ENCODE measurements at places on chromosomes 11 and 22.

DNA sequence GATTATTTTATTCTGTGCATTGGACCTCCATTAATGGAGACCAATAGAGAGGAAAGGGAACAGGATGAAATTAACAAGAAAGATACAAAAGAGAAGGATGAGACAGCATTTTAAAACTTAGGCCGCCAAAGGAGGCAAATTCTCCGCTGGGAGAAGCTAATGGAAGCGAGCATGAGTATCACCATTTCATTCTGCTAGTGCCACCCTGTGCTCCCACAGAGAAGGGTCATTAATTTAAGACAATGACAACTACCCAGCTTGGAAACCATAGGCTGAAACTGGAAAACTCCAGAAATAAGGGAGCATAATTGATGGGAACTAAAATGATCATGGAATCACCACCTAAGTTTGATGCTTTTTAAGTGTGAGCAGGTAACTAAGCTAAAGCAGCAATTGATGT lies 69.2 kb downstream of the SLC36A4 start:
- DNase-seq, result no peak

GRCh38 chr11:94581926-94582325 lies 14.8 kb downstream of the PIWIL4 start:
- no peak for DNase-seq

DNA sequence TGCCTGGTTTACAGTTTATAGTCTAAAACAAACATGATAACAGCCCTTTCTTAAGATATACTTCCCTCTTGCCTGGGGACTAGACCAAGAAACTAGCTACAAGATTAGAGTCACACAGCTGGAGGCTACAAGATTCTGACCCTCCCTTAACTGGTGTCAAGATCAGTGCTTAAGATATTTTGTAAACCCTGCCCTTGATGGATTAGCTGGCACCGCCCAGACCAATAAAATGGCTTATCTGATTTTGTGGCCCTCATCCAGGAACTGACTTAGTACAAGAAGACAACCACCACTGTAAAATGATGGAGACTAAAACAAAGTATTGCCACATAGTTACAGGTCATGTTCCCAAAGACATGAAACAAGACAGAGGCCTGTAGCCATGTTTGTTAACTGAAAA lies 53.4 kb downstream of the FAM181B start:
- no peak for DNase-seq

DNA sequence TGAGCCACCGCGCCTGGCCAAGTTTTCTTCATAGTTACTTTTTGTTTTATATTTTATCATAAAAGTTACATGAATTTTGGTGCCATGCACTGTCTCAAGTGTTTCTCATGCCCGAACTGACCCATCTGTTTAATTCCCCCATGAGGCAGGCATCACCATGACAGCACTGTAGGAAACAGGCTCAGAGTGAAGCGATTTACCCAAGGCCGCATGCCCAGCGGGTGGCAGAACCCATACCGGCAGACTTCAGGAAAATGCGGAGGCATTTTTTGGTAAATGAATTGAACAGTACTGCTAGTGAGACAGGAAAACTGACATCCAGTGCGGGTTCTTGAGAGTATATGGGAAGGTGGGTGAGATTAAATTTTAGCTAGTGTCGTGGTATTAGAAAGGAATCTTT lies 19.0 kb downstream of the CECR2 start:
- DNase-seq, result no peak

DNA sequence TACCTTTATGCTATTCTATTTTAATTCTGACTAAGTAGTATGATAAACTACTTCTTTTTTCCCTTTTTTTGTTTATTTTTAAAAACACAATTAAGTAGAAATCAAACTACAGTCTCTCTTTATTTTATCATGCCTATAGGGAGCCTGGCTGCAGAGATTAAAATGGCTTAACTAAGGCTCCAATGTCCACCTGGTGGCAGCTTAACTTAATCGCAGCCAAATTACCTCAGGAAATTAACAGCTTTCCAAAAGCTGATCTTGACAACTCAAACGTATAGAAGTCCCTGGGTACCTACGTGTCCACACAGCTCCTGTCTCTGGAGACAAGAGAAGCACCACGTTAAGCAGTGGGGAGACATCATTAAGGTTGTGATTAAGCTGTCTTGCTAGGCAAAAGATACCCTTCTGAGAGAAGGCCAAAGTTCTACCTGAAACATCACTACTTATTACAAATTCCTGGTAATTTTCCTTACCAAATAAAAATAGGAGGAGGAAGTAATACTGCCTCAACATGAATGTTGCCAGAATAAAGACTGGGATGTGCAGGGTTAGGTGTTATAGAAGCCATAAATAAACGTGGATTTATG lies 63.2 kb upstream of the SNX19 start:
- peak; percentile 13 for DNase-seq

DNA sequence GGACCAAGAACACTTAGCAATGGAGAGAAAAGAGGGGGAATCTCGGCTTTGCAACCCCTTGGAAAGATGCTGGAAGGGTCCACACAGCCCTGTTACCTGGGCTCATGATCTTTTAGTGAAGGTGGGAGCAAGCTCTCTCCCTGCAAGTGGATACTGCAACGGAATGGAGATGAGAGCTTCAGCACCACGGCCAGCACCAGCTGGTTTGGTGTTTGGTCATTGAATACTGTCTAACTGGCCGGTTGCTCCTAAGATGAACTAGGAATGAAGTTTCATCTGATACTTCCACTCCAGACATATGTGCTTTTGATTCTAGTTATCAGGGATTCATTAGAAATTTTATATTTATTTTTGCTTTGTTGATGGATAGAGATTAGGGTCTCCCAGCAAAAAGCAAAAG lies 16.3 kb downstream of the HTR3A start:
- DNase-seq, result peak; percentile 3
